Cardiac fibroblast (primary cell): ENCODE measurements at places on chromosomes 11 and 22.

- DNase-seq, result no peak
Measured at GRCh38 chr11:32561835-32562234, 21.8 kb upstream of the EIF3M start.

DNA sequence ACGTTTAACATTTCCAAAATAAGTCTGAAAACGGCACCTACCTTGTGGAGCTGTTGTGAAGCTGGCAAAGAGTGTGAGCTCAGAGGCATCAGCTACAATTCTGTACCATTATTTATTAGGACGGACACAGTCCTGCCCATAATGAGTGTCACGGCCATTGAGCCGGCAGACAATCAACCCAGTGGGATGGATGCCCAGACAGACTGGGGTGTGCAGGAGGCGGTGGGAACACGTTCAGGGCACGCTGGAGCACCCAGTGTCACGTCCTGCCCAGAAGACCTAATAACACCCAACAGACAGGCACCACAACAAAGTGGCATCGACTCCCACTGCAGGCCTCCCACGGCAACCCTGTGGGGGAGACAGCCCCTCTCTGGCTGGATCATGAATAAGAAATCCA, 34.5 kb downstream of the TPST2 start:
- DNase-seq, result no peak

GRCh38 chr11:1006762-1007161, 29.8 kb downstream of the MUC6 start:
- no peak for DNase-seq

DNA sequence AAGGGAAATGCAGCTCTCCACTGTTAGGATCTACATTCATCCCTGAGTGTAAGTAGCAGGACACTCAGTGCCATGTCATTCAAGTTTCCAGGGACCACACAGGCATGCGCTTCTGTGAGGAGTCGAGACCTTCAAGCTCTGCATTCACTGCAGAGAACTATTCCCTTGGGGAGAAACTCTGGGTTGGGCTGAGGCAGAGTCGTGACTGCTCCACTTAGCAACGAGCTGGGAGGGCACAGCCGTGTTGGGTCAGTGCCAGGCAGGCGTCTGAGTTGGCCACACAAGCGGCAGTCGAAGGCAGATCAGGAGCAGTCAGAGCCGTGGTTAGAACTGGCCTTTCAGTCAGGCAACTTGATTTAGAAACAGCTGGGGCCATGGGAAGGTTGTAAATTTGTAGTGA, 14.7 kb downstream of the MPEG1 start:
- peak; percentile 80 for DNase-seq

- DNase-seq, result no peak
Measured at GRCh38 chr11:120688163-120688562, 176.6 kb downstream of the GRIK4 start.

DNA sequence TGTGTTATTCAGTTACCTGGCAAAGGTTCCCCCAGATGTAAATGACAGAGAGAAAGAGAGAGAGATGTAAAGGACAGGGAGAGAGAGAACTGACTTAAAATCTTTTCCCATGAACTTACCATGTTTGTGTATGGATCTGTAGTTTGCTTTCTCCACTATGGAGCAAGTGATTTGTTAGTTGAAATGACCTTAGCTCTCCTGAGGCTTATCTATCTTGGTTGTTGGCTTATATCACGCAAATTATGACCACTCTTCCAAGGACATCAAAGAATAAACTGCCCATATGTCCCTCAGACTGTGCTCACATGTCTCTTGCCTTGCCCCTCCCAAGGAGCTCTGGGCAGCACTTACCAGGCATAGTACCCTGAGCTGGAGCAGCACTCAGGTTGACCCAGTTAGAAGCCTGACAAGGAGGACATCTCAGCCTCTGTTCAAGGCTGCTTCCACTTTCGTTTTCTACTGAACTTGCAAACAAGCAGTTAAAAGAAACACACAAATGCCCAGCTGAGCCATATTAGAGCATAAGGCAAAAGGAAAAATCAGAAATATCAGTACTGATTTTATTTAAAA, 95.3 kb upstream of the RCN1 start:
- DNase-seq, result peak; percentile 11

- DNase-seq, result peak; percentile 70
Measured at GRCh38 chr22:37623075-37624016, 14.7 kb downstream of the GGA1 start.

- DNase-seq, result peak; percentile 72
Measured at GRCh38 chr11:106482917-106483785, 405.7 kb downstream of the AASDHPPT start.

DNA sequence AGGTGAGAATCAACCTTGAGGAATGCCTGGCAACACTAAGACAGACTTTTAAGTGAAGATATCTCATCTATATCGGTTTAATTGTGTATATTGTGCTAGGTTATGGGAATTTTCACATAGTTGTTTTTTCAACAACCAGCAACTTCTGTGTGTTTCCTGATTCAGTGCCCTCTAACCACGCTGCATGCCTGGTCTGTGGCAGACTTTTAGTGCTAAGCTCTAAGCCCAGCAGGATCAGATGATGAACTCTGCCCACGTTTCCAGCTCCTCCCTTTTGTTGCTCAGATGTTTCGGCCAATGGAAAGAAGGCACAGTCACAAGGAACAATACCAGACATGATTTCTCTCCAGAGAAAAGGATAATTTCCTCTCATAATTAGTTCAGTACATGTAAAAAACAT, 1.4 kb upstream of the VWA5A start:
- no peak for DNase-seq

- DNase-seq, result no peak
Measured at GRCh38 chr11:72245263-72245816, 1.4 kb upstream of the PHOX2A start.

DNA sequence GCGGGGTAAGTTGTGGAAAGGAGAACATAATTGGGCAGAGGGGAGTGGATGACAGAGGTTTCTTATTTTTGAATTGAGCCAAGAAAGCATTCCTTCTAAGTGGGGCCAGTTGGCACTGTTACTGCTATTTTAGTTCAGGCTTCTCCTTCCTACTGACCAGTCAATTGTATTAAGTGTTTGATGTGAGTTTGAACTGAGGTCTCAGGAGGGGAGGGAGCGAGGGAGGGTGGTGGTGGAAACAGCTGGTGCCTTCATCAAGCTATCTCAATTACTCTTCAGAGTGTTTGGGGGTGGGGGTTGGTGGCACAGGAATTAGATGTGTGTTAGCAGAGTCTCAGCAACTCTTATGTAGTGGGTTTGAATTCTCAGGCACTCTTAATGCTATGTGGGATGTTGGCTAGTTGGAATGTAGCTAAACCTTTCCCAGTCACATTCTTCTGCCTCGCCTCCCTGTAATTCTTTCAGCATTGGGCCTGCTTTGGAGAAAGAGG, 14.5 kb downstream of the CTNND1 start:
- peak; percentile 48 for DNase-seq

GRCh38 chr11:120334332-120334731, 1.9 kb upstream of the ARHGEF12 start:
- DNase-seq, result no peak

- DNase-seq, result no peak
Measured at GRCh38 chr11:8289492-8289918, 25.8 kb upstream of the LMO1 start.

DNA sequence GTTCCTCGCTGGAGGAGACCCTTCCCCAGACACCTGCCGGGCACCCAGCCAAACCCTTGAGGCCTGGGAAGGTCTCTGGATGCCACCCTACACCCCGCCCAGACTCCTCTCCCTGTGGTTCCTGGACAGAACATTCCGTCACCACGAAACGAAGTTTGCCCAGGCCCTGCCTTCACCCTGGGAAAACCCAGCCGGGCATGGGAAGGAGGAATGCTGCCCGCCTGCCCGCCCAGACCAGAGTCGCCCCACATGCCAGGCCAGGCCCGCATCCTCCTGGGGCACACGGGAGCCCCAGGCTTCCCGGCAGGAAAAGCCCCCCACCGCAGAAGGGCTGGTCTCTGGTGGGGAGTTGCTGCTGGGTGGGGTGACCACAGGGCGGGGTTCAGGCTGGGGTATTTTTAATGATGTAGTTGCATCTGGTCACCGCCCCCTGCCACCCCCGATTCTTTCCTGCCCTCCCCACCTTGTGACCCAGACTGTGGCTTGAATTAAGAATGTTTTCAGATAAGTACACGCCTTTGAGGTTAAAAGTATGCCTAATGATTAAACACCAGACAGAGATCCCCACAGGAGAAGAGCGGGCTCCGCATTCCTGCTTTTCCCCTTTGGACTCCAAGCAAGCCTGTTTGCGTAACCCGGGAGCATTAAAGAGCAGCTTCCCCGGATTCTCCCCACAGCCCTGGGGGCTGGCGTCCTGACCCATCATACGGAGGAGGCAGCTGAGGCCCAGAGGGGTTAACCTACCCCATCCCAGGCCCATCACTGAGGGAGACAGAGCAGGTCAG, 44.6 kb upstream of the PPARA start:
- peak; percentile 74 for DNase-seq

DNA sequence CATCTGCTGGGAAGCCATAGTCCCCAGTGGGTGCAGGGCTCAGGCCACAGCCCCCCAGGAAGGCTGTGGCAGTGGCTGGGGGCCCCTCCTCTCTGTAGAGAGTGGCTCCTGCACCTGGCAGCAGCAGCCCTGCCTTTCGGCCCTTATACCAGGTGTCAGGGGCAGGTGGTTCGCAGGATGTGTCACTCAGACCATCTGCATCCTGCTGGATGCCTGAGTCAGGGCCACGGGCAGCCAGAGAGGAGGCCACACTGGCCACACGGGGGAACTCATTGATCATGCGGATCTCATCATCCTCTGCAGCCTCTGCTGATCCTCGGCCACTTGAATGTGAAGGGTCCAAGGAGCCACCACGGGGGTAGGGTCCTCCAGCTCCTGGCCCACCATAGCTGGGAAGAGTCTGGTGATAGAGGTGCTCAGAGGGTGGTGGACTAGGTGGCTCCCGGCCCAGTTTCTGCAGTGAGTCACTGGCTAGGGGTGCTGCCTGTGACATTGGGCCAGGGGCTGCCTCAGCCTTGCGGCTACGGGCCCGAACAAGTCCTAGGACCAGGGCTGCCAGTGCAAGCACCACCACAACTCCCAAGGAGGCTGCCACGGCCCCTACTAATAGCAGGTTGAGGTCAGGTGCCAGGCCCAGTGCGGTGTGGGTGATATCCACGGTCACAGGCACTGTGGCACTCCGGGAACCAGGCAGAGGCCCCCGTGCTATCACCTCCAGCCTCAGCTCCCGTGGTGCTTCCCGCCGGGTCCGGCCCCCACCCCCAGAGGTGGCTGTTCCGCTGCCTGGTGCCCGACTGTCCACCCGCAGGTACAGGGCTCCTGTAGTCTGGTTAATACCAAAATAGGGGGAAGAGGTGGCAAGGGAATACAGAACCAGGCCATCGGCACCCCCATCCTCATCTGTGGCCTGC, 3.3 kb upstream of the TPP1 start:
- no peak for DNase-seq

DNA sequence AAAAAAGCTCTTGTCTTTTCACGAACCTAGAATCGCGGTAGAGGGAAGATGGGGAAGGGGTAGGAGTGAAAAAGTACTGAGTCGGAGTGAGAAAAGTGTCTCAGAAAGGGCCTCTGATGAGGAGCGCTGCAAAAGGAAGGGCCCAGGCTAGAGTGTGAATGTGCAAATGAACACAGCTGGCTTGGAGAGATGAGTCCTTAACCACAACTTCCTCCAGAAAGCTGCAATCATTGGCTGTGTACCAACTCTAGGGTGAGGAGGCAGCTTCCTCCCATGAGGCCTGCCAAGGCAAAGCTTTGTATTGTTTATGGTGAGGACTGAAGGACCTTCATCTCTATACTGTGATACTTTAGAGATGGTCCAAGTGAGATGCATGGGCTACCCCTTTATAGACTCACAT, 566.9 kb upstream of the ANO5 start:
- peak; percentile 28 for DNase-seq
